ENCODE measurements at places on chromosomes 1 and 21.

- DNase-seq: no peak
These were observed 208.1 kb downstream of the USH2A start for GRCh38 chr1:216215169-216215568.

GRCh38 chr1:40903106-40903505, 40.9 kb upstream of the CITED4 start:
- no peak for DNase-seq

DNA sequence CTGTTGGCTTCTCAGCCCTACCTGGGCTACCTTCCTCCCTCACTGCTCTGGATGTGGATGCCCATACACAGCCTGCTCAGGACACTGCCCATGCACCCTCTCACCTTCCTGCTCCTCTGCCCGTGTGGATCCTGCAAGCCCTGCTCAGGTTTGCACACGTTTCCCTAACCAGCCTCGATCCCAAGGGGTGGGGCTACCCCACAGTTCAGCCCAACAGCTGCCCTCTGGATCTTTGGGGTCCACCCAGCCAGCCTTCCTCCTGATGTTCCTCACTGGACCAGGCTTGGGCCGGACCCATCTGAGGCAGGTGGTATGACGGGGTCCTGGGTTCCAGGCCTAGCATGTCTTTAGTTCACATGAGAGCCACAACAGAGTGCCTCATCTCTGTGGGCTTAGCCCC, 4.7 kb downstream of the TMEM54 start:
- DNase-seq: no peak

DNA sequence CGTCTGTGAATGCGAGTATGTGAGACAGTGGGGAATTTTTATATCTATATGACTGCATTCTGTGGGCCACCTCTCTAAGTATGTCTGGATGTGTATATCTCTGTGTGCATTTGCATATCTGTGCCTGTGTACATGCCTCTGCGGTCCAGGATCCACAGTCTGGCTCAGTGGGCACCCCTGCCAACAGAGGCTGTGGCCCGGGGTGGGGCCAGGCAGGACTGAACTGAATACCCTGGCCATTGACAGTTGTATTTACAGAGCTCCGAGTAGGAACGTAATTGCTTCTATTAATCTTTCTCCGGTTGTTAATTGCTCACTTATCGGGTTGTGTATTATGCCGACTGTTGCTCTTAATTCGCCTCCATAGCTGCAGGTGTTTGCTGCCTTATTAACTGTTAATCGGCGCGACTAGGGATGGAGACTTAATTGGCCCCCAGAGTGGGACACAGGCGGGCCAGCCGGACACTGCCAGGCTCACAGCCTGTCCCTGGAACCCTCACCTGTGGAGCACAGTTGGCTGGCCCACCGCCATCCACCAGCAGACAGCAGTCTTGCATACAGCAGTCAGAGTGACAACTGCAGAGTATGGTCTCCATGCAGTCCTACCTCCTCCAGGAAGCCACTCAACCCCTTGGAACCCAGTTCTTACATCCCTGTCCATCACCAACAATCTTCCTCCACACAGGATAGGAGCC, 22.4 kb upstream of the ADGRB2 start:
- DNase-seq: no peak

DNA sequence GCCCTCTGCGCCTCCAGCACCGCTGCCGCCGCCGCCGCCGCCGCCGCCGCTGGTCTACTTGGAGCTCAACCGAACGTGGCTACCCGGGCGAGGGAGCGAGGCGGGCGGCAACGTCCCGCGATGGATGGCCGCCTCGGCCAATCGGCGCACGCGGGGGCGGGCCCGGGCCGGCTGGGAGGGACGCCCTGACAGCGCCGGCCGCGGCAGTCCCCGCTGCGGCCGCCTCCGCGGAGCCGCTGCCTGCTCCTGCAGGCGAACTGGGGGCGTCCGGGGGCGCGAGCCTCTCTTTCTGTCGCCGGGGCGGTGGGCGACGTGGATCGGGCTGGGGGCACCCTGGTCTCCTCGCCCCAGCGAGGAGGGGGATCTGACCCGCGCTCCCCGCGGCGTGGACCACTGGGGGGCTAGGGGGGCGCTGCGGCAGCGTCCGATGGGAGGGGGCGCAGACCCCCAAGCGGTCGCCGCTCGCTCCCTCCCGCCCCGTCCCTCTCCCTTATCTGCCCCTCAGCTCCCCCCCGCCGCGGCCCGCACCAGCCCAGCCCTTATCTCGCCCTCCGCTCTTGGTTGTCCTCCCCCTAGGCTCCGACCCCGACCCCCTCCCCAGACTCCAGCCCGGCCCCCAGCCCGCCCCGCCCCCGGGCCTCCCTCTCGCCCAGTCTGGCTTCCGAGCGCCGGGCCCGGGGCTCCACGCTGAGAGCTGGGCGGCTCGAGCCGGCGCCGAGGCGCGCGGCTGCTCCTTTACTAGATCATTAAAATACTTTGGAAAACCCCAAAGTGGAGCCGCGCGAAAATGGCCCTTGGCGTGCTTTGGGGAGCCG, at the start of gene SSBP3:
Gene SSBP3 (minus strand): TSS at position 56 of the 815 bp plus-strand sequence.
- DNase-seq: peak; percentile 94

- no peak for DNase-seq
These were observed 43.9 kb upstream of the SGIP1 start for GRCh38 chr1:66489972-66490601.

- no peak for DNase-seq
These were observed 425.9 kb downstream of the SMYD3 start for GRCh38 chr1:246081138-246081702.

DNA sequence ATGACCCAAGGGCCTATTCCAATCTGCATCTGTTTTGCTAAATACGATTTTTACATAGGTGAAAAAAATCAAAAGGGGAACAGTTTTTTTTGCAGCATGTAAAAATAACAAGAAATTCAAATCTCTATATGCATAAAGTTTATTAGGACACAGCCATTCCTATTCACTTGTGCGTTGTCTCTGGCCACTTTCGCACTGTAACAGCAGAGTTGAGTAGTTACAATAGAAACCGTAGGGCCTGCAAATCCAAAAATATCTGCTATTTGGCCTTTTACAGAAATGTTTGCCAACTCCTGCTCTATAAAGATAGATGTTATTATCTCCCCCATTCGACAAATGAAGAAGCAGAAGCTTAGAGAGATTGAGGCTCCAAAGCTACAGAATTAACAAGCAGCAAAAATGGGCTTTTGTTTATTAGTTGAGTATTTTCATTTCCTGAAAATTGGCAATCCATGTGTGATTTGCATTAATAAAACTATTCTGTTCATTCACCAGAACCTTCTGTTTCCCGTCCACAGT, 5.5 kb downstream of the DYNLT5 start:
- no peak for DNase-seq

GRCh38 chr1:85801520-85801919, 93.3 kb upstream of the ZNHIT6 start:
- no peak for DNase-seq

GRCh38 chr21:41725421-41726031, 41.3 kb downstream of the RIPK4 start:
- DNase-seq: no peak

- DNase-seq: no peak
These were observed 168.6 kb downstream of the HIVEP3 start for GRCh38 chr1:41749991-41750745.

- DNase-seq: no peak
These were observed 21.3 kb upstream of the TLCD4 start for GRCh38 chr1:95095833-95096217.

DNA sequence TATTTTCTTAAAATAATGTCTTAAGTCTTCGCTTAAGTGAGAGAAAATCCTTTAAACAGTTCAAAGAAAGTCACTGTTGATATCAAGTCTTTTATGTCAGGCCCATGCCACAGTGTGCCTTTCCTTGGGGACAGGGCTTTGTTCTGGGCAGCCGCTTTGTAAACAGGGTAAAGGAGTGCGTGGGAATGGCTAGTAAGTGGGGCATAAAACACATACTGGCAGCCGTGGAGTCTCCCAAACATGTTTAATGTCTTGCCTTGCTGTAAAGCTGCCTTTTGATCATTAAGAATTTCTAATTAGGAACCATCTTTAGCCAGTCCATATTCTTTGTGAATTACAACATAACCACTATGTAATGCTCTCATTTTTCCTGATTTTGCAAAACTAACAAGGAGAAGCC, 99.7 kb downstream of the PHTF1 start:
- no peak for DNase-seq

GRCh38 chr1:33849211-33849610, 14.7 kb upstream of the HMGB4 start:
- DNase-seq: no peak

Measured in H54 (cell line).